Glutamatergic neuron (in vitro differentiated cells): ENCODE measurements at places on chromosomes 6 and 20. TPM values are rescaled to one million over a fixed set of nuclear protein-coding genes. Genes with fewer than 3 reads are reported as not detected.

The C20orf96 gene
- total RNA-seq: 61.1 TPM

The PXT1 gene
- total RNA-seq: not detected

The TNFRSF6B gene
- total RNA-seq: not detected

The TBC1D20 gene
- total RNA-seq: 39.6 TPM

The POU5F1 gene
- 48.8 TPM for total RNA-seq

The PRSS16 gene
- total RNA-seq: 0.64 TPM

The SNAI1 gene
- 3.9 TPM for total RNA-seq

The SIM1 gene
- 49.8 TPM for total RNA-seq

The MOG gene
- not detected for total RNA-seq

The MUC22 gene
- not detected for total RNA-seq

The MAS1 gene
- total RNA-seq: not detected

The TRIM15 gene
- not detected for total RNA-seq

The CTAGE9 gene
- not detected for total RNA-seq

The BANF2 gene
- total RNA-seq: not detected

The TFAP2B gene
- not detected for total RNA-seq

The HLA-DQA2 gene
- not detected for total RNA-seq
